T-helper 22 cell (primary cell): ENCODE measurements at places on chromosomes 7 and 10.

DNA sequence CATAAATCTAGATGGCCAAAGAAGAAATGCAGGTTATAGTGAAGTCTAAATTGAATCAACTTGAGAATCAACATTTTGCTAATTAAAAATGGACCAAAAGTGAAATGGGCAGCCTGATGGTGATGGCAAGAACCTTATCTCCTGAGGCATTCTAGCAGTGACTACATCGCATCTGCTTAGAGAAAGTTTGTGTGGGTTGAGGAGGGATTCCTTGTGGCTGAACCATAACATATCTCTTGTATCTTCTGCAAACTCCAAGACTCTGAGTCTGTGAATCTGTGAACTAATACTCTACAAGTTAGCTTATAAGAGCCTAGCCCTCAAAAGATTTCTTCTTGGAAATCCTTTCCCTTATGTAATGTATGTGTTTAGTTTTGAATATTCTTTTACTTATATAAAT, 85.6 kb downstream of the PRKG1 start:
- no peak for DNase-seq

GRCh38 chr7:112366886-112367285, 83.4 kb upstream of the IFRD1 start:
- no peak for DNase-seq

GRCh38 chr10:51244748-51245490, 170.6 kb downstream of the PRKG1 start:
- DNase-seq = no peak

DNA sequence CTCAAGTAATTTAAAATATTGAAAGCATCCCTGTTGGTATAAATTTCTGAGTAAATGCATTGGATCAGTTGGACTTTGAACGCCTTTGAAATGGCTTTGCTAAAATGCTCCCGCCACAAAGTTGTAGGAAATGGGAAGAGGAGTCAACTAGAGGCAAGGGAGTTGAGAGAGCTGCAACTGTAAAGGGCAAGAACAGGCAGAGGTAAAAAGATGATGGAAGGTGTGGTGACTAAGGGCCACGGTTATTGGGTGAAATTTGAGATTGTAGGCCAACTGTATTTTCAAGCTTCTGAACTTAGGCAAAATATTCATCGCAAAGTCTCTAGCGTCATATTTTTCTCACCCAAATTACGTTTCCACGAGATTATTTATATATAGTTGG, 595 bp upstream of the SUMF2 start:
- no peak for DNase-seq

DNA sequence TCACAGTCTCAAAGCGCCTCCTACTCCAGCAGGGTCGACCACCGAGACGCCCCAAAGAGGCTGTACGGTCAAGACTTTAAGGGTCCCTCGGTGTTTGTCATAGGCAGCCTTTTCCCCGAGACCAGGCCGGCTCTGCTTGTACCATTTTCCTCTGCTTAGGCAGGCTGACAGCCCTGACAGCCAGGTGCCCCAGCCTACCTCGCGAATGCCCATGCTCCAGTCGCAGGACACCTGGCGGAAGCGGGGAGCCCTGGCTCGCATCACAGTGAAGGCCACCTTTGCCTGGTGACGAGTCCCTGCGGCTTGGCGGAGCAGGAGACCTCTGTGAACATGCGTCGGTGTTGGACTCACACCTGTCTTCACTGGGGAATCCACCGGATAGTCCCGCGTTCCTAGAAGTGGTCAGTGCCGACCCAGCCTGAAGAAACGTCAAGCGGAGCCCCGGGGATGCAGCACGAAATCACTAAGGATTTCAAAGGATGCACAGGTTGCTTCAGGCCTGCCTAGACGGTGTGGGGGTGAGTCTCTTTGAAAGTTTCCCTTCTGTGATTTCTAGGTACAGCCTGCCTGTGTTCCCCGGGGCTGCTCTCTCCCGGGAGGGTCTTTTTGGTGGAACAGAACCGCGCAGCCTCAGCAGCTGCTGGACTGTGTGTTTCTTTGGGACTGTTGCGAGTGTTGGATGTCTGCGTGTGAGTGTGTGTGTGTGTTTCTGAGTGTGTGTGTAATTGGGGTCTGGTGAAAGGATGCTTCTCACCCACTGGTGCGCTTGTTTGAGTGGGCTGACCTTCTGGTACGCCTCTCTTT, 30.5 kb upstream of the ZNF273 start:
- DNase-seq = no peak

DNA sequence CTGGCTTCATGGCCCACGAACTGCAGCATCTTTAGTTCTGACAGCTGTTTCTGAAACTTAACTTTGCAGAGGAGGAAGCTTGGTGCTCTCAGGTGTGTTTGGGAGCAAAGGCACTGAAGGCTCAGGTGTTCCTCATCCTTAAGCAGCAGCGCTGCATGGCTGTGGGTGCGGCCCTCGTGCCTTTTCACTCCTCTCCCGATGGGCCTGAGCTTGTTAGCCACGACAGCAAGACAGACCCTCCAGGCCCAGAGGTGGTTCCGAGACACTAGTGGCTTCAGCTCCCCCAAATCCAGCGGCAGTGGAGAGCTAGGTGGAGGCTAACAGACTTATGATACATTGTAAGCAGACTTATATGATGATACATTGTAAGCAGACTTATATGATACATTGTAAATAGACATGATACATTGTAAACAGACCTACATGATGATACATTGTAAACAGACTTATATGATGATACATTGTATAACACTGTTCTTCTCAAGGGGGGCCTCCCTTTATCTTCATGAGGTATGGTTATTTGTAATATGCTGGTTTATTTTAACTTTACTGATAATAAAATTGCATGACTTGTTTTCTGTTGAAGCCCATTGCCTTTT, 14.1 kb downstream of the PFKP start:
- no peak for DNase-seq

DNA sequence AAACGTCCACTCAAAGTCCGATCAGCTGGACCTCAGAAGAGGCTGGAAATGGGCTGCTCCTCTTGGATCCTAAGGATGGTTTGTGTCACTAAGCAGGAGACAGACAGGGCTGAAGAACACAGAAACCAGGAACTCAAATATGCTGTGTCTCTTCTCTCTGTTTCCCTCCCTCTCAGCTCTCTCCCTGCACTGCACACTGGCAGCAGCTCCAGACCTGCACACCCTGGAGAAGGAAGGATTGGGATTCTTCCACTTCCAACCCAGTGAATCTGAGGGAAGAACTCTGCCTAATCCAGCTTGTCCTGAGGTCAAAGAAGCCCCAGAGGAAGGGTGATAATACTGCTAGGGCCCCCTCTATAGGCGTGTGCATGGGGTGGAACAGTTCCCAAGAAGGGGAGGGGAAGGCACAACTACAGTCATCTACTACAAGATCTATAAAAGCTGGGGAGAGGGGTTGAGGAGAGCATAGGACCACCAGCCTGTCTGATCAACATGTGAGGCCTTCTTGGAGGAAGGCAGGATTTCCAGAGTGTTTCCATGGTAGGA, 22.7 kb upstream of the ZCCHC24 start:
- DNase-seq = no peak
